ENCODE measurements at places on chromosomes 5 and 9. TPM values are rescaled to one million over a fixed set of nuclear protein-coding genes. Genes with fewer than 3 reads are reported as not detected.

HBEGF gene
- 12.4 TPM for total RNA-seq

TPPP gene
- total RNA-seq = 0.25 TPM

KCNV2 gene
- total RNA-seq = not detected

ECSCR gene
- total RNA-seq = 0.55 TPM

ADAMTS19 gene
- 1.2 TPM for total RNA-seq

MRPL22 gene
- total RNA-seq = 28.0 TPM

DMRTA1 gene
- total RNA-seq = 1.5 TPM

LCP2 gene
- 0.25 TPM for total RNA-seq

PALM2AKAP2 gene
- 20.4 TPM for total RNA-seq

RNF183 gene
- total RNA-seq = 0.37 TPM

HTR1A gene
- not detected for total RNA-seq

DRD1 gene
- total RNA-seq = not detected

FANCC gene
- total RNA-seq = 3.0 TPM

KIF20A gene
- 31.1 TPM for total RNA-seq

CDKN2A gene
- total RNA-seq = 8.9 TPM

SKP2 gene
- total RNA-seq = 34.8 TPM

ARAP3 gene
- total RNA-seq = 4.8 TPM

CCL27 gene
- not detected for total RNA-seq

PCDHGA10 gene
- total RNA-seq = 5.2 TPM

PIP5KL1 gene
- total RNA-seq = 1.2 TPM

CCDC187 gene
- under 0.01 TPM for total RNA-seq

CTSV gene
- 0.89 TPM for total RNA-seq

SPEF2 gene
- 4.8 TPM for total RNA-seq

SLC35D2 gene
- 24.8 TPM for total RNA-seq

NR4A3 gene
- total RNA-seq = 0.25 TPM

DBH gene
- total RNA-seq = not detected

ADCY2 gene
- under 0.01 TPM for total RNA-seq

FST gene
- 30.8 TPM for total RNA-seq

KIF27 gene
- total RNA-seq = 4.3 TPM

CYSRT1 gene
- 0.55 TPM for total RNA-seq

OR2Y1 gene
- total RNA-seq = not detected

GCNT1 gene
- 24.5 TPM for total RNA-seq

UGT3A2 gene
- not detected for total RNA-seq

PURA gene
- total RNA-seq = 22.7 TPM

SPATA31C1 gene
- not detected for total RNA-seq
